ENCODE measurements at places on chromosomes 11 and 22.

DNA sequence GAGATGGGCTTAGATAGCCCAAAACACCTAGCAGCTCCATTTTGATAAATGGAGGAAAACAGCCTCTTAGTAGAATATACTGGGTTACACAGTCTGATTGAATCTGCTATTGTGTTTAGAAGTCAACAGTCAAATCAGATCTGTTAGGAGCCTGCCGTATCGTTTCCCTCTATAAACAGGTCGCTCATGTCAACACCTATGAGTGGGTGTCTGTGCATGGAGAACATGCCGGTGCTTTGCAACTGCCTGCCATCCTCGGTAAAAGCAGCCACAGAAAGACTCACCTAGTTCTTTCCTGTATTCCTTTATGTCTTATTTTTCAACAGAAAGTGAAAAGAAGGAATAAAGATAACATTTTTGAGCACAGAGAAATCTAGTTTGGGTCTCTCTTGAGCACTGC lies 99.4 kb downstream of the ETS1 start:
- DNase-seq: no peak

- no peak for DNase-seq
Observed at GRCh38 chr11:67705264-67705663, 30.8 kb upstream of the ALDH3B2 start.

- no peak for DNase-seq
Observed at GRCh38 chr11:123729602-123730001, 11.9 kb downstream of the ZNF202 start.

GRCh38 chr22:31278151-31278621 lies 14.1 kb downstream of the PIK3IP1 start:
- no peak for DNase-seq

DNA sequence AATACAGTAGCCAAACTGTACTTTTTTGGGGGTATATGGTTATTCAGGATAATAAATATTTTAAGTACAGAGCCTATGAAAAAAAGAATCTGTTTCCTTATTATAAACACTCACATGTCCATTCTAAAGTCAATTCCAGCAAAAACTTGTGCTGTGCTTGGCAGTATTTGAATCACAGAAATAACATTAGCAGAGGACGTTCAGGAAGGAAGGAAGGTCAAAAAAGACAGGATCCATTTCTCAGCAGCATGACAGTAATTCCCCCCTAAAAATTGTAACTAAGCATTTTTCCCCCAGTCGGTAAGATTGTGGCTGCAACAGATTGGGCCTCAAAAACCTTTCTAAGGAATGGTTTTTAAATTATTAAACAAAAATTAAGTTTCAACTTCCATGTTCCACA lies 124.8 kb downstream of the ATG16L2 start:
- no peak for DNase-seq

GRCh38 chr11:134562196-134562595 lies 150.2 kb upstream of the B3GAT1 start:
- no peak for DNase-seq

- DNase-seq: no peak
Observed at GRCh38 chr11:96538622-96539021, 148.8 kb downstream of the JRKL start.

- no peak for DNase-seq
Observed at GRCh38 chr22:28541137-28541536, 138.5 kb downstream of the TTC28 start.

DNA sequence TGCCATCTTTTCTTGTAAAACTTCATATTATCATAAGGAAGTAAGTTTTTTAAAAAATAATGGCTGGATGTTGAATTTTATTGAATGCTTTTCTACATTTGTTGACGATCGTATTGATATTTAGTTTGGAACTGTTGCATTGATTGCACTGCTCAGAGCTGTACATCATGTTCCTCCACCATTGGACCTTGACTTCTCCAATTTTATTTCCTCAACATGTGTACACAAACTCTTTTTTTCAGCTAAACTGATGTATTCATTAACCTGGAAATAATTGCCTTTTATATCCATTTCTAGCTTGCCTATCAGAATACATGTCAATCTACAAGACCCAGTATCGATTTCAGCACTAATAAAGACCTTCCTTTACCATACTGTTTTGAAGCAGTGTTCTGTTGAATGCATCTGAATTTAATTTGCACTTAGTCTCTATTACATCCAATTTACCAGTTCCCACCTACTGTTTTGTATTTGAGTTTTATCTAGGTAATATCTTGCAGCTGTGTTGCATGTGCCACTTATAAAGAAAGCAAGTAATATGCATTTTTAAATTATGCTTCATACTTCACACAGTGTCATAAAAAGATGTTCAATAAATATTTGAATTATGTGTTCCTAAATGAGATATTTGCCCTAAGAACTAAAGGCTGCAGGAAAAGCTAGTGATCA lies 5.5 kb downstream of the CEP57 start:
- DNase-seq: no peak

Measured in CD4-positive, alpha-beta T cell treated with Interleukin-15 for 1 hour (primary cell).